ENCODE measurements at places on chromosomes 7 and 10. TPM values are rescaled to one million over a fixed set of nuclear protein-coding genes. Genes with fewer than 3 reads are reported as not detected.

GRCh38 chr10:111996103-111996502, 187.5 kb downstream of the GPAM start:
- no peak for DNase-seq

DNA sequence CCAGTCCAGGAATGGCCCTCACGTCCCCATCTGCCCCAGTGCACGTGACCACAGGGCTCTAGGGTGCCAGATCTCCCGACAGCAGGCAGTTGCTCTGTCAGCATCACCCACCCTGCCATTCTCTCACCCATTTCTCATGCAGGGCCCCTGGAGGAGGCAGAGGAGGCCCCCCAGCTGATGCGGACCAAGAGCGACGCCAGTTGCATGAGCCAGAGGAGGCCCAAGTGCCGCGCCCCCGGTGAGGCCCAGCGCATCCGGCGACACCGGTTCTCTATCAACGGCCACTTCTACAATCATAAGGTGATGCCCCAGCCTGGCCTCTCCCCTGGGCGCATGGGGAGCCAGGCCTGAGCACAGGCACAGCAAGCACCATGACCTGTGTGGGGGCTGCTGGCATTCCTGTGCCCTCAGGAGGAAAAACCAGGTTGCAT, 6.1 kb upstream of the DEPP1 start:
- DNase-seq: no peak

- DNase-seq: no peak
These were observed 60.0 kb downstream of the RAPGEF5 start for GRCh38 chr7:22296916-22297315.

DNA sequence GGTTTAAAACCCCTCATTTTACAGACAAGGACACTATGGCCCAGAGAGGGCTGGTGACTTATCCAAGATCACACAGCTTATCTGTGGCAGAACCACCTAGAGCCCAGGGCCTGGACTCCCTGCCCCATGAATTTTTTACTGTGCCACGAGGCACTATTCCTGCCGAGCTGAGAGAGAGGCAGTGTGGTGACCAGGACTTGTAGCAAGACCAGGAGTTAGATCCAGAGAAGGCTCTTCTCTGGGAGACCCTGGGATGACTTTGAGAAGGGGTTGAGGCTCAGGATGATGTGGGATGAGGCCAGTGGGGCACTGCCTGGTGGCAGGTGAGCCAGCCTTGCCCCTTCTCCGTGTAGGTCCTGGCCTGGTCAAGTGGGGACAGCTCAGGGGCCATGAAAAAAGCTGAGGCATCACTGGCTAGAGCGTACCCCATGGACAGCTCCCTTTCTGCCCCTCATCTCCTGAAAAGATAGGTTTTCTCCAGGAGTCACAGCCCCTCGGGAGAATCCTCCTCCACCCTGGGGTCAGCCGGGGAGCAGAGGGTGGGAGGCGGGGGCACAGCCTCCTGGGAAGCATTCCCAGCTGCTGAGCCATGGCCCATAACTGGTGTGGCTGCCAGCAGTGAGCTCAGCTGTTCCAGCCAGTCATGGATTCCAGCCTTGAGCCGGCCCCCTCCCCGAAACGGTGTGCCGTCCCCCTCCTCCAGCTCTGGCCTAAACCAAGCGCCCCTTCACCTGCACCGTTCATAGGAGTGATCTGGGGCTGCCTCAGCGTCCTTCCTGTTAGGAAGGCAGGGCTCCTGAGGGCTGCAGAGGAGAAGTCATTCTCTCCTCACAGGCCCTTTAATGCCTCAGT, 5.8 kb downstream of the FLNC start:
- DNase-seq: no peak

- no peak for DNase-seq
These were observed 662.6 kb upstream of the IGFBP3 start for GRCh38 chr7:46583656-46584055.

GRCh38 chr7:29859524-29860185, 53.3 kb downstream of the WIPF3 start:
- DNase-seq: no peak

- no peak for DNase-seq
These were observed 341.0 kb upstream of the PHF14 start for GRCh38 chr7:10632712-10633111.

The OR13A1 gene
- not detected for total RNA-seq
